ENCODE measurements at places on chromosomes 6 and 20.

- DNase-seq = no peak
Measured at GRCh38 chr6:126054258-126054702, 67.9 kb downstream of the TRMT11 start.

GRCh38 chr6:24802271-24803059 is 3.7 kb upstream of the ARMH2 start:
- DNase-seq = no peak

GRCh38 chr20:32089637-32090362 is 19.7 kb upstream of the TM9SF4 start:
- no peak for DNase-seq

DNA sequence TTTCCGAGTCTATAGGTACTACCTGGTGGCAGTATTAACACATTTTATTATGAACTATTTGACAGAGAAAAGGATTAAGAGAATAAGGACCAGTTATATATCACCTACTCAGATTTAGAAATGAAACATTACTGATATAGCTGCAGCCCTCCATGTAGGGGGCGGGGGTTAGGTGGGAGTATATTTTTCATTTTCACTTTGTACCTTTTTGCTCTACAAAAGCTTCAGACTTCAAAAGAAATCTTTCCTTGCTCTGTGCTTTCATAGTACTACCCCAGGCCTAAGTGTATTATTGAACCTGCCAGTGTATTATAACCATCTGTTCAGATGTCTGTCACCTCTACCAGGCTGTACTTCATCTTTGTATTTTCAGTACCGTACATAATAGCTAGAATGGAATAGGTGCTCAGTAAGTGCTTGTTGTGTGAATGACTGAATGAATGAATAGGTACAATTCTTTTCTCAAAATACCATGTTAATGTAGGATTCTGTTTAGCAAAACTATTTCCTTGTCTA is 43.0 kb downstream of the CDKAL1 start:
- DNase-seq = no peak

DNA sequence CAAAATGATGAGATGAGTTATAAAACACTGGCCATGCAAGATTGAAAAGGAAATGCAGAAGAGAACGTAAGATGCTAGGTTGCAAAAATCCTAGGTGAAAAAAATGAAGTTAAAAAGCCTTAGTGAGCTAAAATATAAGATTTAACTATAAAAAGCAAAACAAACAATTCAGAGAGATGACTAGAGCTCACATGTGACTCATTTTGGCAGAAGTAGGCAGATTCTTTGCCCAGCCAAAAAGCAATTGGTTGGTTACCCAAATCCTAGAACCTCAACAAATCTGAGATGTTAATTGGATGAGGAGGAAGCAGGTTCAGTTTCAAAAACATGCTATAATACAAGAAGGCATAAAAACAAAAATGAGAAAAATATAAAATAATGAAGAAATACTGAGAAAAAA is 249.1 kb downstream of the OGFRL1 start:
- no peak for DNase-seq

DNA sequence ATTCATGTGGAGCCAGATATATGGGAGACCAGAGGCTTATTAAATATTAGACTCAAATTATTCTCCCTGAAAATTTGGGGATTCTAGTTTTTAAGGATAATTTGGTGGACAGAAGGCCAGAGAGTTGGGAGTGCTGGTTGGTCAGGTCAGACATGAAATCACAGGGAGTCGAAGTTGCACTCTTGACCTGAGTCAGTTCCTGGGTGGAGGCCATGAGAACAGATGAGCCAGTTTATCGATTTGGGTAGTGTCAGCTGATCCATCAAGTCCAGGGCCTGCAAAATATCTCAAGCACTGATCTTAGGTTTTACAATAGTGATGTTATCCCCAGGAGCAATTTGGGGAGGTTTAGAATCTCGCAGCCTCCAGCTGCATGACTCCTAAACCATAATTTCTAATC is 563.5 kb upstream of the NRSN1 start:
- no peak for DNase-seq

DNA sequence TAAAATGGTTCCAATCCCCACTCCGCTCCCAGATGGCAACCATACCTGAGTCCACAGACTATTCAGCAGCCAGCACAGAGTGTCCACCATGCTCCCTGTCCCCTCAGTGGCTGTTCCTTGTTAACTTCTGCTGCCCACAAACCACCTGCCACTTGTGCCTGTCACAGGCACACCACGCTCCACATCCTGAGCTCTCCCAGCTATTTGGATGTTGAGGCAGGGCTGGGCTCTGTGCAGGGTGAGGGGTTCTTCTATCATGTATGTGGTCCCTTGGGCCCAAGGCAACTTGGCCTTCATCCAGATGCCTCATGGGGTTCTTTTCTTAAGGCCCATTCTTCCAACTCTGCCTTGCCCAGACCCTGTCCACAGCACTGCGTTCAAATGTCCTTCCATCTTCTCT is 34.0 kb upstream of the NXT1 start:
- DNase-seq = no peak

DNA sequence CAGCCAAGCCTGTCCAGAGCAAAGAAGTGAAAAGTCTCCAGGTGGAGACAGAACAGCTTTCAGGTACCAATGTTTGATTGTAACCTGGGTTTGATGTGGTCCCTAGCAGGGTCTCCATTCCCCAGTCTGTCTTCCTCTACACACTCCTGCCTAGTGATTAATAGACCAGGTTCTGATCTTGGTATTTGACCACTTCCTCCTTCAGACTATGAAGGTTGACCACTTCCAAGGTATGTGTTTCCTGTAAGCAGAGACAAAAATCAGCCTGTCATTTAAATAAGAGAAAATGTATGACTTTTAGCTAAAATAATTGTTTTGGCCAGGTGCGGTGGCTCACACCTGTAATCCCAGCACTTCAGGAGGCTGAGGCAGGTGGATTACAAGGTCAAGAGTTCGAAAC is 41.8 kb upstream of the TOP1 start:
- no peak for DNase-seq

- DNase-seq = no peak
Measured at GRCh38 chr20:48697845-48698491, 129.8 kb downstream of the PREX1 start.

DNA sequence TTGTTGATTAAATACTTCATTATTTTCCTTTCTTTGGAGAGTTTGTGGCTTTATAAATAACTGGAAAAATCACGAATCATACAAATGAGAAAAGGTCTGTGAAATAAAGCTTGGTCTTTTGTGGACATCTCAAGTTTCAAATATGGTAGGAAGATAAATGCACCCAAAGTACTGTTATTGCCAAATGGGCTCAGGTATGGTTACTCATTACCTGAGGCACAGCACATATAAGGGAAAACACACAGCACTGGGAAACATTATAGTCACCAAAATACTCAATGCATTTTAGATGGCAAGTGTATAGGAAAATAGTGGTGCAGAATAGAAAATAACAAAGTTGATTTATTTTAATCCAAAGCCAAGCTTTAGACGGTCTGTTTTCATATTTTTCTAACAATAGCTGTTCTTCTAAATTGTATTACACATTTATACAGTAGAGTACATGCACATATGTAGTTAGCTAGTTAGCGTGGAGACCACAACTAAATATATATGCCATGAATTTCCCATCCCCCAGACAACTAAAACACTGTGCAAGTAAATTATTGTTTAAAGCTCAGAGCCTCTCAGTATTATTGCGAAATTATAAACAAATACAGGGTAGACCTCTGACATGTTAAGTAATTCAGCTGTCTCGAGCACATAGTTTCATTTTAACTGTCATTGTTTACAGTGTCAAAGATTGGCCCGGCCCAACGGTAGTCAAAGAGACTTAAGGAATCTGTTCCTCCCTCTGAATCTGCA is 336.0 kb downstream of the SYNE1 start:
- no peak for DNase-seq

GRCh38 chr6:137351890-137352289 is 132.7 kb upstream of the IFNGR1 start:
- no peak for DNase-seq

GRCh38 chr6:37110500-37111461 is 59.2 kb upstream of the PIM1 start:
- no peak for DNase-seq

DNA sequence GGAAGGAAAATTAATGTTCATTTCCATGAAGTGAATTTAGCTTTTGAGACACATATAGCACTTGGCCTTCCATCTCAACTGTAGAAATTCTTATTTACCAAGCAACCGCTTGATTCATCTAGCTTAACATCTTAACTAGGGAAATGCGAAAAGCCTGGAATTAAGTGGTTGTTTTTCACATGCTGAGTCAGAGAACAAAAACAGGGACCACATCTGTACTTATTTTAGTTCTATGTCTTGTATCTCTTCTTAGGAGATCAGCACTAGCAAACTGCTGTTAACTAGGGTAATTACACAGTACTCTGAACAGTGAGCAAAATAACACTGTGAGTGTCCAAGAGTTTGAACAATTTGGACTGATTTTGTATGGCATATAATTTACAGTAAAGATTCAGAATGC is 590.9 kb upstream of the NRSN1 start:
- DNase-seq = no peak

DNA sequence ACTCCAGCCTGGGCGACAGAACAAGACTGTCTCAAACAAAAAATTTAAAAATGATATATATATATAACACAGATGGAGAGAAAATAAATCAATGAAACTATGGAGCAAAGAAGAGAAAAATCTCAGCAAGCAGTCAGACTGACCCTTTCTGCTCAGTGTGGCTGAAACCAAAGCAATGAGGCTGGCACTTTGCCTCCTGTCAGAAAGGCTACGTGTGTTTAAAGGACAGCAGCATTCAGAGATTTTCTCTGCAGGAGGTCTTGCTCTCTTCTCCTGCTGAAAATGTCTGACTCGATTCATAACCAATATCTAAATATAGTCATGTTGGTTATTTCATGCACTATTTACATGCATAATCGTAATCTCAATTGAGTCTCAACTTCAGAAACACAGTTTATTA is 527.0 kb upstream of the JARID2 start:
- no peak for DNase-seq

GRCh38 chr20:61932199-61932592 is 133.5 kb downstream of the TAF4 start:
- no peak for DNase-seq

DNA sequence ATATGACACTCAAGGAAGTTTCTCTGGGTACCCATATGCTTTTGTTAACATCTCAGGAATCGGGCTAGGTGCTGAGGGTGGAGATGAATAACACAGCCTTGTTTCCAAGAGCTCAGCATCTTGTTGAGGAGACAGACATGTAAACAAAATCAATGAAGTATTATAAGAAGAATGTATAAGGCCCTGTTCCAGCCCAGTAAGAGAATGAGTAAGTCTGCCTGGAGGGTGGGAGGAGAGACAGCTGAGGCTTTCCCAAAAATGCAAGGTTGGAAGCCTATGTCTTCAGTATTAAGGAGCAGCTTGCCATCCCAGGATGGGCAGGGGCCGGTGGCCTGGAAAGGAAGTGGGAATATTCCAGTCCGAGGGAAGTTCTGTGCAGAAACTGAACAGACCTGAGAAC is 615.3 kb upstream of the BTBD3 start:
- DNase-seq = no peak

- no peak for DNase-seq
Measured at GRCh38 chr6:49202924-49203536, 260.0 kb downstream of the MMUT start.

GRCh38 chr6:74480561-74480960 is 725.3 kb downstream of the COL12A1 start:
- DNase-seq = no peak

DNA sequence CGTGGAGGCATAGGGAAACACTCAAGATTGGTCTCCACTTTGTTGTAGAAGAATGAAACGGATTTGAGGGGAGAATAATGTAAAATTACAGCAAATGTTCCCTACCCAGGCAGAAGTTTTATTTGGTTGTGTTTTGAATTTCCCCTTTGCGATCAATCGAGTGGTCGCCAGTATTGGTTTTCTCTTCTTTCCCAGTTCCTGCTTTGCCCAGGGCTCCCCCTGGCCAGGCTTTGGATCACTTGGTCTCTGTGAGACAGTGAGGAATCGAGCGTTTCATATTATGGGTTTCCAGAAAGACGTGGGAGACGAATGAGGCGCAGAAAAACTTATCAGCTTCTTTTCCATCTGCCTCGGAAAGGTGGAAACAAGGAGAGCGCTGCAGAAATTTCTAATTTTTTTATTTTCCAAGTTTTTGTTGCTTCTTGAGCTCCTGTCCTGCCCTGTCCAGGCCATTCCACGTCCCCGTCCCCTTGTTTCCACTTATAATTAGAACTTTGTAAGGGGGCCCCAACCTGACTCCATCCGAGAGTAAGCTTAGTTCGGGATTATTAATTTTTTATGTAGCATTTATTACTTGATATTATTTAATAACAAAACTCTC is 7.5 kb upstream of the TBX18 start:
- no peak for DNase-seq

DNA sequence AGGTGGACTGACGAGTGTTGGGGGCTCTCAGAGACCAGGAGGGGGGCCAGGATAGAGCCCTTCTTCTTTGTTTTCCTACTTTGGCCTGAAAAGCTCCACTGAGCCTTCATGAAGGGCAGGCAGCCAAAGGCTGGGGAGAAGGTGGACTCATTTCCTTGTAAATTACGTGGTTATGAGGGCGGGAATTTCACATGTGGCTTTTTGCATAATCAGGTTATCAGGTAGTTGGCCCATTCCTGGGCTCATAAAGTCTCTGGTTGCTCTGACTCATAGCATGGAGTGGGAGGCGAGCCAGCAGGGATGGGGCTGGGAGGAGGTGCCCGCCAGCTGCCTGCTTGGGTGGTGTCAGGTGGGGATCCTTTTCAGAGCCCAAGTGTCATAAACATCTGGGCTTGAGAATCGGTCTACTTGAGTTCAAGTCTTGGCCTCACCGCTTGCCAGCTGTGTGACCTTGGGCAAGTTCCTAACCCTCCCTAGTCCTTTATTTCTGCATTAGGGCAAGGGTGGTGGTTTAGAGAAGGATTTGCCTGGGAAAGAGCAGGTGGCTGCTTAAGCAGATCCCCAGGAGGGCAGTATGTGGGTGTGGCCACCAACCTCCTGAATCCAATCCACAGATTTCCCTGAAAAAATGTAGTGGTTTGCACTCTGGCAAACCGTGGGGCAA is 26.5 kb upstream of the RNF24 start:
- DNase-seq = no peak

DNA sequence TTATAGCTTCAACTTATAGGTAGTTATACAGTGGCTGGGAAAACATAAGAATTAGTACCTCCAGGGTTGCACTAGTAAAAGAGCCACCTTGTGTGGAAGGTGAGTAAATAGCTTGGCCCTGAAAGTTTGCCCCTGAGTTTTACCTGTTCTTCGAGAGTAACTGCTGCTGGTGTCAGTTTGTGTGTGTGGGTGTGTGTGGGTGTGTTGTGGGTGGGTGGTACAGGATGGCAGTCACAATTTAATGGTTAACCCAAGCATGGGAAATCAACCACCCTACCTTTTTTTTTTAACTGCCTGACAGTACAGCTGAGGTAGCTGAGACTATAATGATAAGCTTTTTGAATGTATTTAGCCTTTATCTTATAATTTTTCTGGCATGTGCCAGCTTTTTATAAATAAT is 137.3 kb downstream of the STXBP5 start:
- no peak for DNase-seq

DNA sequence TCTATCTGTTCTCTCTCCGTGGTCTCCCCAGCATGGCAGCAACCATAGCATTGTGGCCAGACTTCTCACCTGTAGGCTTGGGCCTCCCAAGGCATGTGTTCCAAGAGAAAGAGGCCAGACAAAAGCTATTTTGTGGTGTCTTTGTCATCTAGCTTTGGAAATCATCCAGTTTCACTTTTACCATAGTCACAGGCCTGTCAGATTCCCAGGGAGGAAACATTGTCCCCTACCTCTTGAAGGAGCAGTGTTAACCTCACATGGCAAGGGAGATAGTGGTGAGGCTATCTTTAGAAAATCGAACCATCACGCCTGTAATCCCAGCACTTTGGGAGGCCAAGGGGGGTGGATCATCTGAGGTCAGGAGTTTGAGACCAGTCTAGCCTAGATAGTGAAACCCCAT is 42.3 kb upstream of the RALGAPA2 start:
- DNase-seq = no peak

Measured in NCI-H774 (cell line).